Fibroblast of the aortic adventitia (primary cell): ENCODE measurements at places on chromosomes 4 and X.

- DNase-seq: no peak
Measured at GRCh38 chr4:140251571-140251970, 97.6 kb upstream of the MAML3 start.

DNA sequence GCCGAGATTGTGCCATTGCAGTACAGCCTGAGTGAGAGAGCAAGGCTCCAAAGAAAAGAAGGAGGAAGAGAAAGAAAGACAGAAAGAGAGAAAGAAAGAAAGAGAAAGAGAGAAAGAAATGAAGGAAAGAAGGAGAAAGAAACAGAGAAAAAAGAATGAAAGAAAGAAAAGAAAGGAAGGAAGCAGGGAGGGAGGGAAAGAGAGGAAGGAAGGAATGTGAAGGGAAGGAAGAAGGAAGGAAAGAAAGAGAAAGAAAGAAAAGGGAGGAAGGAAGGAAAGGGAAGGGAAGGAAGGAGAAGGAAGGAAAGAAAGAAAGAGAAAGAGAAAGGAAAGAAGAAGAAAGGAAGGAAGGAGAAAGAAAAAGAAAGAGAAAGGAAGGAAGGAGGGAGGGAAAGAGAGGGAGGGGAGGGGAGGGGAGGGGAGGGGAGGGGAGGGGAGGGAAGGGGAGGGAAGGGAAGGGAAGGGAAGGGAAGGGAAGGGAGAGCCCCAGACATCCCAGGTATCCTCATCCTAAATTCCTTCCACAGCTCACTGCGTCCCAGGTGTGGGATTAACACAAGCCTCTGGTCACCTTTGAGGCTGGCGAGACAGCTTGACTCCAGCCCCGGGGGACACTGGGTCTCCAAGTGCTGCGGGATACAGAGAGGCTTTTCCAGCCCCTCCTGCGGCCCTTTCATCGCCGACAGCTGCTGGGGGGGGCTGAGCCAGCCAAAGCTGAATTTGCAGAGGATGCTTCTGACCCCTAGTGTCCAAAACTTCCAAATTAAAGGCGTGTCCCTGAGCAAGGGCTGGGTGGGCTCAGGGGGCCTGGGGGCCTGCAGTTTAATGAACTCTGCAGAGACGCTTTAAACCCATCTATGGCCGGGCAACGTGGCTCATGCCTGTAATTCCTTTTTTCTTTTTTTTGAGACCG is 24.2 kb upstream of the CSF2RA start:
- no peak for DNase-seq

- peak; percentile 57 for DNase-seq
Measured at GRCh38 chr4:164572877-164573279, 181.1 kb upstream of the SMIM31 start.

- DNase-seq: no peak
Measured at GRCh38 chr4:93888768-93889167, 60.2 kb downstream of the ATOH1 start.

GRCh38 chrX:68699960-68700746 is 52.7 kb downstream of the STARD8 start:
- DNase-seq: peak; percentile 52
